T-helper 17 cell (primary cell): ENCODE measurements at places on chromosomes 4 and X.

GRCh38 chr4:77002321-77003107, 53.0 kb downstream of the SEPTIN11 start:
- DNase-seq, result no peak
- H3K4me1 ChIP-seq, result peaks cover 19% of the 10 kb centered on the region
- H3K27ac ChIP-seq, result no peak overlapping the region
- no peaks in the 10 kb centered on the region for H3K27me3 ChIP-seq

- no peak overlapping the region for H3K27ac ChIP-seq
- no peak for DNase-seq
- H3K4me1 ChIP-seq, result no peaks in the 10 kb centered on the region
- H3K4me3 ChIP-seq, result no peak overlapping the region
- H3K36me3 ChIP-seq, result no peaks in the 10 kb centered on the region
Measured at GRCh38 chr4:119525005-119525749, 103.4 kb downstream of the PDE5A start.

- H3K4me3 ChIP-seq, result no peak overlapping the region
- no peaks in the 10 kb centered on the region for H3K36me3 ChIP-seq
- no peak overlapping the region for H3K27ac ChIP-seq
- DNase-seq, result no peak
- peaks cover 5% of the 10 kb centered on the region for H3K27me3 ChIP-seq
- peaks cover 9% of the 10 kb centered on the region for H3K4me1 ChIP-seq
Measured at GRCh38 chr4:183165376-183165775, 66.3 kb downstream of the WWC2 start.

- H3K27me3 ChIP-seq, result no peaks in the 10 kb centered on the region
- no peaks in the 10 kb centered on the region for H3K36me3 ChIP-seq
- H3K4me3 ChIP-seq, result peak overlapping the region; percentile 71
- no peak for DNase-seq
- H3K27ac ChIP-seq, result peak overlapping the region; percentile 43
Measured at GRCh38 chr4:2259541-2260343, 2.2 kb downstream of the MXD4 start.

DNA sequence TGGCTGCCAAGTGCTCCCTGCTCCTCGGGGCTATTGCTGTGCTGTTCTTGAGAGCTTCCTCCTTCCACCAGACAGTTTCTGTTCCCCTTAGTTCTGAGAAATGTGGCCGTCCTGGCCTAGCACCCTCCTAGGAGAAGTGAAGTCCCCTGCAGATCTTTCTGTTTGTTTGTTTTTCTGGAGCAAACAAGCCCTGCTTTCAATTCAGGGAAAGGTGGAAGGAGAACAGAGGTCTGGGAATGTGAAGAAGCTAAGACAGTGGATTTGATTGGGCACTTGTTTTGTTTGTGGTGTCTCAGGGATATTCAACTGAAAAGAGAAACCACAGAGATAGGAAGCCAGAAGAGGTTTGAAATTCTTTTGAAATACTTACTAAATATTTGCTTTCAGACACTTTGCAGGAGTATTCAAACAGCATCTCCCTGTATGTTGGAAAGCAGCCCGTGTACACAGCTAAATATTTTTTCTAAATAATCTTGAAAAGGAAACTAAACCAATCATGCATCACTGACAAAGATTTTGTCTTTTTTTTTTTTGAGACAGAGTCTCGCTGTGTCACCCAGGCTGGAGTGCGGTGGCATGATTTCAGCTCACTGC, 36.5 kb upstream of the PPM1K start:
- H3K27me3 ChIP-seq, result no peaks in the 10 kb centered on the region
- peak overlapping the region; percentile 88 for H3K4me3 ChIP-seq
- H3K36me3 ChIP-seq, result no peaks in the 10 kb centered on the region
- peaks cover 12% of the 10 kb centered on the region for H3K4me1 ChIP-seq
- H3K27ac ChIP-seq, result peak overlapping the region; percentile 87
- DNase-seq, result no peak

GRCh38 chrX:107566604-107567262, 61.6 kb upstream of the PRPS1 start:
- H3K27ac ChIP-seq, result peak overlapping the region; percentile 54
- no peaks in the 10 kb centered on the region for H3K36me3 ChIP-seq
- peaks cover 2% of the 10 kb centered on the region for H3K4me1 ChIP-seq
- no peak overlapping the region for H3K4me3 ChIP-seq
- peaks cover 27% of the 10 kb centered on the region for H3K27me3 ChIP-seq
- no peak for DNase-seq

- H3K27me3 ChIP-seq, result no peaks in the 10 kb centered on the region
- peak overlapping the region; percentile 77 for H3K4me3 ChIP-seq
- peak overlapping the region; percentile 34 for H3K27ac ChIP-seq
- H3K4me1 ChIP-seq, result no peaks in the 10 kb centered on the region
Measured at GRCh38 chrX:3046253-3047240, 5.3 kb downstream of the ARSF start.

DNA sequence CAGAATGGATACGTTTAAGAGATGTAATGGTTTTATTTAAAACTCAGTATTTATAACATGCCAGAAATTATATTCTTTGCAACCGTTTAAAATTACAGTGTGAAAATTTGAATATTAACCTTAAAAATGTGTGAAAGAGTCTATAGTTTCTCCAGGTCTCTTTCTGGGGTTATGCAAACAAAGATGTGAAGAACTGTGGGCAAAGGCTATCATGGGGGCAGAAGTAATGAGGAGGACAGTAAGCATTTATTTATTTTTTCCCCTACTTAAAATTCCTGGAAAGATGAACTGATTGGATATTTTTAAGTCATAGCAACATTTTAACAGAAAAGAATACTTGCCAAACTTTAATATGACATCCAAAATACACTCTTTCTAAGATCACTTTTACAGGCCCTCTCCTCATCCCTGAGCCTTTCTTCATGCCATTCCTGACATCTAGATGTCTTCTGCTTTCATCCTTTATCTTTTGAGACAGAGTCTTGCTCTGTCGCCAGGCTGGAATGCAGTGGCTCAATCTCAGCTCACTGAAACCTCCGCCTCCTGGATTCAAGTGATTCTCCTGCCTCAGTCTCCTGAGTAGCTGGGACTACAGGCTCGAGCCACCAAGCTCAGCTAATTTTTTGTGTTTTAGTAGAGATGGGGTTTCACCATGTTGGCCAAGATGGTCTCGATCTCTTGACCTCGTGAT, 46.1 kb downstream of the TMEM131L start:
- H3K27ac ChIP-seq, result peak overlapping the region; percentile 85
- peaks cover 45% of the 10 kb centered on the region for H3K4me1 ChIP-seq
- H3K36me3 ChIP-seq, result peaks cover 7% of the 10 kb centered on the region
- peak overlapping the region; percentile 49 for H3K4me3 ChIP-seq

DNA sequence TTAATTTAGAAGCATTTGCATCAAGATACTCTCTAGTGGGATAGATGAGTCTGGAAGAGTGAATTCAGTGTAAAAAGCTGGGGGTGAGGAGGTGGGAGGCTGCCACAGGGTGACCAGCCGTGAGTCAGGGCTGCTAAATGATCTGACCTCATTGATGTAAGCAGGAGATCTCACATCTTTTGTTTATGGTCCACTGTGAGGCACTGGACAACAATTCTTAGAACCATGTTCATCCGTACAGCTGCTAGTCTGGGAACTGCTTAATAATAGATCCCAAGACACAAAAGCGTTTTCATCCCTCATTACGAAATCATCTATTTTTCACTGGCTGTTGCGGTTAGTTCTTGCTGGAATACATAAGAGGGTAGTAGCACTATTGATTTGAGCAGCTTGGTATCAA, 14.1 kb downstream of the KLF3 start:
- peak overlapping the region; percentile 78 for H3K27ac ChIP-seq
- no peak overlapping the region for H3K4me3 ChIP-seq
- H3K27me3 ChIP-seq, result no peaks in the 10 kb centered on the region
- no peak for DNase-seq

DNA sequence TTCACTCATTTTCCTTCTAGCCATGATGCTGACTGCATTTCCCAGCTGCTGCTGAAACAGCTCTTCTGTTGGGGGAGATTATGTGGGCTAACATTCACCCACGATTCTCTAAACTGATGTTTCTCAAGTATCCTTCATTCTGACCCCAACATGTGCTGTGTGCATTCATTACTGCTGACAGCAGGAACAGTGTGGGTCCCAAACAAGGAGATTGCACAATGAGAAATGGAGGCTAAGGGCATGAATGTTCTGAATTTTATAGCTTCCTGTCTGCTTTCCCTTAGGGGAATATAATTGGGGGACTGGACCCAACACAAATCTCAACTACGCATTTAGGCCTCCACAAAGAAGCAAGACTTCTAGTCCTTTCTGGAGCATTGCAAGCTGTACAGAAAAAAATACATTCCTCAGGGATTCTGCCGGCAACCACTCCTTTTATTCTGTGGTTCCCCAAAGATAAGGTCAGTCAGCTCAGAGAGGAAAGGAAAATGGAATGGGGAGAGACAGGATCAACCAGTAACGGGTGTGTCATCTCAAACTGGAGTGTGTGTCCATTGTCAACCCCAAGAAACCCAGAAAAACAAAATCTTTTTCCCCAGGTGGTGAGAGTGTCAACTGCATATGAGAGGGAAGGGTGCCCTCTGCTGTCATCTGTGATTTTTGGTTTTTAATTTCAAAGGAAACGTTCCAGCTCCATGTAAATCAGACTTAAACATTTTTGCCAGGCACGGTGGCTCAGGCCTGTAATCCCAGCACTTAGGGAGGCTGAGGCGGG, 81.5 kb upstream of the EGFL6 start:
- no peaks in the 10 kb centered on the region for H3K27me3 ChIP-seq
- no peak overlapping the region for H3K4me3 ChIP-seq
- peak overlapping the region; percentile 73 for H3K27ac ChIP-seq
- no peak for DNase-seq

DNA sequence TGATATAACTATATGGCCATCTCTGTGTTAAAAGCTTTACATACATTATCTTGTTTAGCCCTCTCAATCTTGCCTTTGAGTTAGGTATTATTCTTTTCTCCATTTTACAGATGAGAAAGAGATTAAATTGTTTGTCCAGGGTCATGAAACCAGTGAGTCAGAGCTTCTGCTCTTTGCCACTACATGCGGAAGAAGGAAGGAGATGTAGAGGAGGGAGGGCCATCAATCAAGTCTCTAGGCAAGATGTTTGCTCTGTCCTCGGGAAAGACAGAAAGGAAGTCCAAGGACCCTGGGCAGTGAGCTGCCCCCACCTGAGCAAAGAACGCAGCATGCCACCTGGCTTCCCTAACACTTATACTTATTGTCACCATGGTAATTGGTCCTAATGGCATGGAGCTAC, 133.7 kb upstream of the IL1RAPL2 start:
- H3K27ac ChIP-seq, result no peak overlapping the region
- no peak overlapping the region for H3K4me3 ChIP-seq
- no peaks in the 10 kb centered on the region for H3K4me1 ChIP-seq
- DNase-seq, result no peak
- no peaks in the 10 kb centered on the region for H3K36me3 ChIP-seq

DNA sequence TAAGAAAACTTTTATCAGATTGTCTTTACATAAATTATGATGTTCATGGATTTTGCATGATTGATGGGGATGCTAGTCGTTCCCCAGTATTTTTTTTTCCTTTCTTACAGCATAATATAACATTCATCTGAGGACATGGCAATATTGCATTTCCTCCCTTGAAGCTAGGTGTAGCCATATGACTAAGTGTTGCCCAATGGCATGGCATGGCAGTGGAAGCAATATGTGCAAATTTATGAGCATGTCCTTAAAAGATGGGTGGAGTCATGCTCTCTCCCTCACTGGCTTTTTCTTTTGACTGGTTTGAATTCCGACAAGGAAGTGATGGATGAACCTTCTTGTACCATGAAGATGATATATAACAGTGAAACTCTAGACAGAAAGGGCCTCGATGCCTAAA, 96.3 kb downstream of the BANK1 start:
- H3K36me3 ChIP-seq, result no peaks in the 10 kb centered on the region
- no peak overlapping the region for H3K4me3 ChIP-seq
- no peaks in the 10 kb centered on the region for H3K4me1 ChIP-seq
- DNase-seq, result no peak
- H3K27ac ChIP-seq, result no peak overlapping the region

GRCh38 chr4:1172228-1172851, at the start of gene SPON2:
Gene SPON2, minus strand, starts transcription at chr4:1172583.
- DNase-seq, result no peak
- H3K36me3 ChIP-seq, result peaks cover 4% of the 10 kb centered on the region
- peaks cover 16% of the 10 kb centered on the region for H3K27me3 ChIP-seq

GRCh38 chr4:766559-767283, 59.2 kb downstream of the CPLX1 start:
- DNase-seq, result no peak
- no peak overlapping the region for H3K4me3 ChIP-seq
- no peaks in the 10 kb centered on the region for H3K27me3 ChIP-seq
- peaks cover 21% of the 10 kb centered on the region for H3K4me1 ChIP-seq
- H3K36me3 ChIP-seq, result no peaks in the 10 kb centered on the region
- peak overlapping the region; percentile 60 for H3K27ac ChIP-seq

DNA sequence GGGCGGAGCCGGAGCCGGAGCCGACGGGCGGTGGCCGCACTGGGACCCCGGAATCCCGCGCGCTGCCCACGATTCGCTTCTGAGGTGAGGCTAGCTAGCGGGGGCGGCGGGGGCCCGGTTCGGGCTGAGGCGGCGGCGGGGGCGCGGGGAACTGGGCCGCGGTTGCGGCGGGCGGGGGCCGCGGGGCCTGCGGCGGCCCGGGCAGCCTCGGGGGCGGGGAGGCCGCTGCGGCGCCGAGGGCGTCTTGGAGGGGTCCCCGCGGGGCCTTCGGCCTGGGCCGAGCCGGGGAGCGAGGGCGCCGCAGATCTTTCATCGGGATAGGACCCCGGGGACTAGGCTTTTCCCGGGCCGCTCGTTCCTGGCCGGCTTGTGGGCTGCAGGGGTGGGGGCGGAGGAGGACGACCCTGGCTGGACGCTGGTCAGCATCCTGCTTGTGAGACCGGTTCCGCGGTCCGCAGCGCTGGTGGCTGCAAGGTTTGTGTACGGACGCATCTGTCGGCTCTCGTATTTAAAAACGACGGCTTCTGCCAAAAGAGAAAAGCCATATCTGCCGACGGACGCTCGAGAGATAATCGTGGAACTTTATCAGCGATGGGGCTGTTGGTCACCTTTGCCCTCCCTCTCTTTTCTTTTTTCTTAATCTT, 419 bp downstream of the ADD1 start:
- peak overlapping the region; percentile 98 for H3K27ac ChIP-seq
- H3K4me1 ChIP-seq, result peaks cover 29% of the 10 kb centered on the region
- peak overlapping the region; percentile 96 for H3K4me3 ChIP-seq
- peaks cover 2% of the 10 kb centered on the region for H3K36me3 ChIP-seq

DNA sequence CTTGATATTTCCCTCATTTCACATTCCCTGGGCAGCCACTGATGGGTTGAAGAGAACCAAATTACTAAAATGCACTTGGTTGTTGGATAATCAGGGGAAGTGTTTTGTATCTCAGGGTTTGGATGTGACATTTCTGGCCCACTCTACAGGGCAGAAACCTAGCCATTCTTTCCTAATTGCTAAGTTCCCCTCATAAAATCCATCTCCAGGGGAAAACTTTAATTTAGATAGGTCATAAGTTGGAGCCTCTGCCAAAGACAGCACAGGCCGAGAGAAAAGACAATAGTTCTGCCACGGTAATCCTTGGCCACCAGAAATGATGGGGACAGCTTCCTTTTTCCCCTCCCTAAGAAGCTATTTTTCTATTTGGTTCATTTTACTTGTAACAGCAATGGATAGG, 192.7 kb upstream of the C1QTNF7 start:
- no peak overlapping the region for H3K4me3 ChIP-seq
- DNase-seq, result no peak
- no peaks in the 10 kb centered on the region for H3K36me3 ChIP-seq

- no peak overlapping the region for H3K4me3 ChIP-seq
- no peak overlapping the region for H3K27ac ChIP-seq
- H3K4me1 ChIP-seq, result no peaks in the 10 kb centered on the region
- no peaks in the 10 kb centered on the region for H3K36me3 ChIP-seq
Measured at GRCh38 chrX:15474028-15474427, 19.1 kb downstream of the PIR start.

- DNase-seq, result no peak
- H3K27ac ChIP-seq, result no peak overlapping the region
- no peaks in the 10 kb centered on the region for H3K36me3 ChIP-seq
- peaks cover 2% of the 10 kb centered on the region for H3K4me1 ChIP-seq
- no peak overlapping the region for H3K4me3 ChIP-seq
- H3K27me3 ChIP-seq, result peaks cover 13% of the 10 kb centered on the region
Measured at GRCh38 chr4:73868206-73869129, 725 bp upstream of the CXCL1 start.
